ENCODE measurements at places on chromosomes 3 and 15.

- DNase-seq = no peak
Measured at GRCh38 chr15:61685534-61685933, 374.7 kb downstream of the VPS13C start.

DNA sequence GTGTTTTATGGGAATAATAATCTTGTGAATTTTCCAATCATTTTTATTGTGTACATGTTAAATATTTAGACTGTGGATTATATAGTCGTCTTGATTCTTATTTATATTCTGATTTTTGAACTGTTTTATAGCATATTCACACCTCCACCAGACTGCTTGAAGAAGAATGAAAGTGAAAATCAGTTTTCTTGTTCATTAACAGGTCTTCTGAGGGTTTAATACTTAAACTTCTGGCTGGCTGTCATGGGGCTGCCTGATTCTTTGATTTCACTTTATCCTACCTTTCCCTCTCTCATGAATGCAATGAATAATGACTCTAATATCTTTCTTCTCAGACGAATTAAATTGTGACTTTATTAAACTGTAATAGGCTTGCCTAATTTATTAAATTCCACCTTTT lies 56.2 kb downstream of the ATP2C1 start:
- no peak for DNase-seq

DNA sequence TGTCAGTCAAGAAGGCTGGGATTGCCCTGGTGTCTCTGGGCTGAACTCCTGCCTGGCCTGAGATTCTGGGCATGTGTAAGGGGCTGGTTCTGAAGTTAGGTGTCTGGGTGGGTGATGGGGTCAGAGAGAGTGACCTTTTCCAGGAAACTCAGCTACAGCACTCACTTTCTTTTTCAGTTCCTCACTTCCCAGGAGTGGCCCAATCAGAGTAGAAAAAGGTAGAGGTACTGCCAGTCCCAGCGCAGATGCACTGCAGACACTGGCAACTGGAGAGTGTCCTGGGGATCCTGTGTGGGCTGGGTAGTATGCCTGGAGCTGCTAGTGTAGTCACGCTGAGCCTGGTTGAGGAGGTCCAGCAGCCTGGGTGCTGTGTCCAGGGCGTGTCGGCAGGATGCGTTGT lies 46.5 kb upstream of the APEH start:
- no peak for DNase-seq

- no peak for DNase-seq
Measured at GRCh38 chr15:85761635-85762034, 33.1 kb downstream of the KLHL25 start.

GRCh38 chr15:33467816-33468163 lies 157.0 kb downstream of the RYR3 start:
- DNase-seq = no peak

GRCh38 chr15:100328796-100329195 lies 13.0 kb downstream of the ADAMTS17 start:
- no peak for DNase-seq

DNA sequence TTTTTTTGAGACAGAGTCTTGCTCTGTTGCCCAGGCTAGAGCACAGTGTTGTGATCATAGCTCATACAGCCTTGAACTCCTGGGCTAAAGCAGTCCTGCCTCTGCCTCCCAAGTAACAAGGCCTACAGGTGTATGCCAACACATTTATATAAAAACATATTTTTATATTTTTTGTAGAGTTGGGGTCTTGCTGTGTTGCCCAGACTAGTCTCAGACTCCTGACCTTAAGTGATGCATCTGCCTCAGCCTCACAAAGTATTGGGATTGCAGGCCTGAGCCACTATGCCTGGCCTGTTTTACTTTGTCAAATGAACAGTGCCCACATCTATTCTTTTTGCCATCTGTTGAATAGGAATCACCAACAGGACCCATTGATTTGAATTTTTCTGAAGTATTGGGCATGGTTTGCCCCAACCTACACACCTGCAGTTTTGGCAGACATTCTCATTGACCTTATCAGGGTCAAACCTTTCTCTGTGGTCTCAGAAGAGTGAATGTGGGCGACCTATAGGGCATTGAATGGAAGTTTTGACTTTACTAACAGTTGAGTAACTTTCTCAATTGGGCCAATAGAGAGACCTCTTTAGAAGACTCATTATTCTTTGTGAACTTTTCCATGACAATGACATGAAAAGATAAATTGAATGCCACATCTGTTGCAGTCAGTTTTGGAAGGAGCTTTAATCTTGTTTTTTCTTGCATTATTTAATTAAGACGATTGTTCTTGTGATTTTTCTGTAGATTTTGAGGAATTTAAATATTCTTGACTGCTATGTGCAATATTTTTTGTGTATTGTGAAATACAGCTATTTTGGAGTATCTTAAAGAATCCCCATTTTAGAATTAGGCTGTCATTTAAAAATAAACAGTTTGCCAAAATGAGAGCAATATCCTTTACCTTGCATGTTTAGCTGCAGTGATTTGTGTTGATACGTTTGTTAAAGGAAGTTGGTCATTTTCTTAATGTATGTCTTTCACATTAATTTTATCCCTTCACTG lies 2.7 kb downstream of the IREB2 start:
- DNase-seq = no peak

GRCh38 chr3:28077572-28077971 lies 163.8 kb upstream of the CMC1 start:
- no peak for DNase-seq

DNA sequence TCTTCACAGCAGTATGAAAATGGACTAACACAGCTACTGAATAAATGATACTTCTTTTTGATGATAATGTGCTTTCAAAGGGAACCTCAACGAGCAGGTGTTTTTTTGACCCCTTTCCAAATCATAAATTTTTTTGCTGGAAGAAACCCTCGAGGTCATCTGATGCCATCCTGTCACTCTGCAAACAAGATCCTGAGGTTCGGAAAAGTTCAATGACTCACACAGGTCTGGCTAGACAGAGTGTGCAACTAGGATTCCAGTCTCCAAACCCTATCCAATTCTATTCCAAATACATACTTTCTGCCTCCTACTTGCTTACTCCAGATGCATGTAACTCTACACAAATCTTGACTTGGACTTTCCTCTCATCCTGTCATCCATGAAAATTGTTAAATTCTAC lies 124.7 kb downstream of the NEDD4 start:
- no peak for DNase-seq

DNA sequence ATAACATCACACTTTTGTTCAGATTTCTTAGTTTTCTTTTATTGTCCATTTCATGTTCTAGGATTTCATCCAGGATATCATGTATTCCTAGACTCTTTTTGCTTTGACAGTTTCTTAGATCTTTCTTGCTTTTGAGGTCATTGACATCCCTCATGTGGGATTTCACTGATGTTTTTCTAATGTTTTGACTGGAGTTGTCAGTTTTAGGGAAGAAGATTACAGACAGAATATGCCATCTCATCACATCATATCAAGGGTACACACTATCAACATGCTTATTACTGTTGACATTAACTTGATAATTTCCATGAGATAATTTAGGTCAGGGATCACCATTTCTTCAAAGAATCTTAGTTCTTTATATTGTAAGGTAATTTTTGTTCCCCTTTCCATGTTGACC lies 101.7 kb downstream of the NPAP1 start:
- DNase-seq = no peak

DNA sequence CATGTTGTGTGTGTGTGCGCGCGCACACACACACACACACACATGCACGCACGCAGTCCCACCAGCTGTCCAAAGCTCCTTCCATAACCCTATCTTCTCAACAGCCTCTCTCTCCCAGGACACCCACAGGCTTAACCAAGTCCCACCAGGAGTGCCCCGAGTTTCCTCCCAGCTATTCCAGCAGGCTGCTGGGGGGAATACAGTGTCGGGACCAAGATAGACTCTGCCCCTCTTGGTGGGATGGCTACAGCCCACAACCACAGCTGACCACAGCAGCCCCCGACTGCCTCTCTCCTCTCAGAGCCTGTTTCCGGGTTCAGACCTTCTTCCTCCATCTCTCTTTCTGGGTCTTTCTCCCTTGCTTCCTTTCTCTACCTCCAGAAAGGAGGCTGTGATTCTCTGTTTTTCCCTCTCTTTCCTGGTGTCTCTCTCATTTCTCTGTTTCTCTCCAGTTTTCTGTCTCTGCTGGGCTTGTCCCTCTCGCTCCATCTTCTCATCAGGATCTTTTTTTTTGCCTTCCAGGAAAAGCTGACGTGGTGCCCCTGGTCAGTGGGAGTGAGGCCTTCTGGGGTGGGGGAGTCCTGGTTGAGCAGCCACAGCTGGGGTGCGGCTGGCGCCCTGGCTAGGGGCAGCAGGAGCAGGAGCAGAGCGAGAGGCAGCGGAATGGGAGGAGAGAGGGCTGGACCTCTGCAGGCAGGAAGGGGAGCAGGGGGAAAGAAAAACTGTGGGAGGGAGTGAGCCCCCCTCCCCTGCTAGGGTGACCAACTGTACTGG lies 3.3 kb upstream of the ISLR start:
- no peak for DNase-seq

GRCh38 chr15:63414474-63415120 lies 33.0 kb upstream of the CA12 start:
- DNase-seq = no peak

- no peak for DNase-seq
Measured at GRCh38 chr15:35000511-35000910, 12.4 kb upstream of the ZNF770 start.

DNA sequence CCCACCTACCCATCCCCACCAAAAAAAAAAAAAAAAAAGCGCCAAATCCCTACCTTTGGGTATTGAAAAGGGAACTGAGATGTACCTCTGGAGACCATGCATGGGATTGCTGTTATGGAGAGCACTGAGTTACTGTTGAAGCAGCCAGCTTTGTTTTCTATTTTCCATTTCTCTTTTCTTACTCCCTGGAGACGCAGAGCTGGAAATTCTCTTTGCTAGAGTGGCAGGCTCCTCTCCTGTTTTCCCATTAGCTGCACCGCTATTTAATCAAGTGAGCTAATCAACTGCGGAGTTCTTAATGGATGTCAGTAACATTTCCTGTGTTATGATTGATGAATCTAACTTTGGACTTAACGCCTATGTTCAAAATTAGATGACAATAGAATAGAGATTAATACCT lies 136.1 kb upstream of the LMCD1 start:
- DNase-seq = no peak

GRCh38 chr15:92571824-92572223 lies 83.8 kb downstream of the FAM174B start:
- no peak for DNase-seq

GRCh38 chr3:87161851-87162250 lies 65.3 kb upstream of the CHMP2B start:
- no peak for DNase-seq

DNA sequence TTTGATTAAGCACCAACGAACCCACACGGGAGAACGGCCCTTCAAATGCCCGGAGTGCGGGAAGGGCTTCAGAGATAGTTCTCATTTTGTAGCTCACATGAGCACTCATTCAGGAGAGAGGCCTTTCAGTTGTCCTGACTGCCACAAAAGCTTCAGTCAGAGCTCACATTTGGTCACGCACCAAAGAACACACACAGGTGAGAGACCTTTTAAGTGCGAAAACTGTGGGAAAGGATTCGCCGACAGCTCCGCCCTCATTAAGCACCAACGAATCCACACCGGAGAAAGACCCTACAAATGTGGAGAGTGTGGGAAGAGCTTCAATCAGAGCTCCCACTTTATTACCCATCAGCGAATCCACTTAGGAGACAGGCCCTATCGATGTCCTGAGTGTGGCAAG lies 8.7 kb downstream of the ZNF774 start:
- no peak for DNase-seq

- no peak for DNase-seq
Measured at GRCh38 chr3:186974824-186975313, 44.5 kb downstream of the ST6GAL1 start.

- DNase-seq = no peak
Measured at GRCh38 chr15:100671858-100672543, 69.6 kb downstream of the ASB7 start.

DNA sequence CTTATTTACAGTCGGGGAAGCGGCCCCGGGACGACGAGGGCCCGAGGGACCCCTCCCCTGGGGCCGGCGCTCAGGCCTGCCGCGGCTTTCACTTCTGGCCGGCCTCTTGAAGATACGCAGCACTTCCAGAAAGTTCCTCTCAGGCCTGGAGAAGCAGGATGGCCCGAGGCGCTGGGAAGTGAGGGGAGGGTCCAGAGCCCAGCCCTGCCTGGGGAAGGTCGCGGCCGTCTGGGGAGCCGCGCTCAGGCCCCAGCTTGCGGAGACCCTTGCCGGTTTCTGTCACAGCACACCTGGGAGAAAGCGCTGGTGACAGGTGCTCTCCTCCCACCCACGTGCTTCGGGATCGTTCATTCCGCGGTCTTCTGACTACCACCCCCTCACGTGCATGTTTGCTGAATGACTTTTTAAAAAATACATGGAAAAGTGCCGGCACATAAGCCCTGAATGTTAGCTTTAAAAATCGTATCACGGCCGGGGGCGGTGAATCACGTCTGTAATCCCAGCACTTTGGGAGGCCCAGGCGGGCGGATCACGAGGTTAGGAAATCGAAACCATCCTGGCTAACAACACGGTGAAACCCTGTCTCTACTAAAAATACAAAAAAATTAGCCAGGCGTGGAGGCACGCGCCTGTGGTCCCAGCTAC lies 727 bp upstream of the TM2D3 start:
- DNase-seq = no peak
